T-cell (primary cell): ENCODE measurements at places on chromosomes 2 and 18. TPM values are rescaled to one million over a fixed set of nuclear protein-coding genes. Genes with fewer than 3 reads are reported as not detected.

DNA sequence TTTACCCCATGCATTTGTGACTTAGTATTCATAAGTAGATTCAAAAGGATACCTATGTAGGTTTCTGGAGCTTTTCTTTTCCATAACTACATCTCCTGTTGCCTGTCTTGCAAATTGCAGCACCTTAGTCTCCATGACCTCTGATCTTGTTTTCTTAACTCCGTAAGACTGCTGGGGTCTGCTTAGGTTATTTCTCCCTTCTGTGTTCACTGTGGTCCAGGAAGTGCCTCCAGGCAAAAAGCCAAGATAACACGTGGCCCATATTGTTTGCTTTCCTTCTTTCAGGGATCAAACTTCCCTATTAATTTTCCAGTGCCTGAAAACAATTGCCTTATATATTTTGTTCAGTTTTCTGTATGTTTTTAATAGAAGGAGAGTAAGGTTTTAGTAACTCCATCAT lies 86.4 kb downstream of the GCA start:
- DNase-seq, result no peak
- H3K27me3 ChIP-seq, result no peaks in the 10 kb centered on the region
- H3K4me3 ChIP-seq, result no peak overlapping the region

DNA sequence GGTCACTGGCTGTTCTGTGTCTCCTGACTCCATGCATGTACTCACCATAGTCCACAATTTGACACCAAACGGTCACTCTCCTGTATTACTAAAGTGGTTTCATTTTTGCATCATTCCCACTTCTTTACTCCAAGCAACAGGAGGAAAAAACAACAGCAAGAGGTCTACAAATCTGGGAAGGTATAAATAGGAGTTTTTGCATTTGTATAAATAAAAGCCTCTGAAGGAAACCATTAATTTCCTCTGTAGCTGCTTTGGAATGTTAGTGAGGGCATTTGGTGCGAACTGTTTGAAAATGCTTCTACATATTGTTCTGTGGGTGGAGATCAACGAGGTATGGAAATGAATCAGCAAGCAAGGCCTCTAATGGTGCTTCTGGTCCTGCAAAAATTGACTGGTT lies 148.5 kb upstream of the DLX2 start:
- H3K27ac ChIP-seq, result no peak overlapping the region
- no peaks in the 10 kb centered on the region for H3K27me3 ChIP-seq
- peaks cover 4% of the 10 kb centered on the region for H3K4me1 ChIP-seq
- DNase-seq, result no peak
- H3K4me3 ChIP-seq, result no peak overlapping the region

CFAP221 gene
- not detected for total RNA-seq

GRCh38 chr18:67926929-67927864 lies 410.7 kb upstream of the DSEL start:
- H3K27ac ChIP-seq, result no peak overlapping the region
- no peaks in the 10 kb centered on the region for H3K36me3 ChIP-seq
- no peak overlapping the region for H3K4me3 ChIP-seq
- DNase-seq, result no peak

DNA sequence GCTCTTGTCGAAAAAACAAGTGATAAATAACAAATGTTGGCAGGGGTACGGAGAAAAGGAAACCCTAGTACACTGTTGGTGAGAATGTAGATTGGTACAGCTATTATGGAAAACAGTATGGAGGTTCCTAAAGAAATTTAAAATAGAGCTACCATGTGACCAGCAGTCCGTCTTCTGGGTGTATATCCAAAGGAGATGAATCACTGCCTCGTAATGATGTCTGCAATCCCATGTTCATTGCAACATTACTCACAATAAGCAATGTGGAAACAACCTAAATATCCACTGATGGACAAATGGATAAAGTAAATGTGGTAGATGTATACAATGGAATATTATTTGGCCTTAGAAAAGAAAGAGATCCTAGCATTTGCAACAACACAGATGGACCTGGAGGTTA lies 50.6 kb downstream of the SLC16A14 start:
- no peak overlapping the region for H3K27ac ChIP-seq
- no peaks in the 10 kb centered on the region for H3K27me3 ChIP-seq
- no peak overlapping the region for H3K4me3 ChIP-seq
- H3K36me3 ChIP-seq, result no peaks in the 10 kb centered on the region
- no peaks in the 10 kb centered on the region for H3K4me1 ChIP-seq

- H3K4me3 ChIP-seq, result no peak overlapping the region
- no peaks in the 10 kb centered on the region for H3K4me1 ChIP-seq
- no peak for DNase-seq
- no peaks in the 10 kb centered on the region for H3K27me3 ChIP-seq
- H3K27ac ChIP-seq, result no peak overlapping the region
These were observed 416.6 kb downstream of the TMX3 start for GRCh38 chr18:68298330-68298729.

- H3K4me1 ChIP-seq, result no peaks in the 10 kb centered on the region
- no peak overlapping the region for H3K4me3 ChIP-seq
- H3K27ac ChIP-seq, result no peak overlapping the region
- DNase-seq, result no peak
These were observed 43.3 kb downstream of the PXDN start for GRCh38 chr2:1701020-1701419.
